ENCODE measurements at places on chromosomes 5 and 9. TPM values are rescaled to one million over a fixed set of nuclear protein-coding genes. Genes with fewer than 3 reads are reported as not detected.

- H3K27ac ChIP-seq, result no peak overlapping the region
- peak; percentile 50 for DNase-seq
- no peaks in the 10 kb centered on the region for H3K27me3 ChIP-seq
- H3K4me3 ChIP-seq, result no peak overlapping the region
Observed at GRCh38 chr5:104611135-104611767, 1048.7 kb upstream of the NUDT12 start.

GRCh38 chr5:80707645-80708044 lies 52.9 kb upstream of the DHFR start:
- peaks cover 7% of the 10 kb centered on the region for H3K36me3 ChIP-seq
- no peak overlapping the region for H3K4me3 ChIP-seq
- no peak overlapping the region for H3K27ac ChIP-seq
- DNase-seq, result no peak
- H3K27me3 ChIP-seq, result no peaks in the 10 kb centered on the region

DNA sequence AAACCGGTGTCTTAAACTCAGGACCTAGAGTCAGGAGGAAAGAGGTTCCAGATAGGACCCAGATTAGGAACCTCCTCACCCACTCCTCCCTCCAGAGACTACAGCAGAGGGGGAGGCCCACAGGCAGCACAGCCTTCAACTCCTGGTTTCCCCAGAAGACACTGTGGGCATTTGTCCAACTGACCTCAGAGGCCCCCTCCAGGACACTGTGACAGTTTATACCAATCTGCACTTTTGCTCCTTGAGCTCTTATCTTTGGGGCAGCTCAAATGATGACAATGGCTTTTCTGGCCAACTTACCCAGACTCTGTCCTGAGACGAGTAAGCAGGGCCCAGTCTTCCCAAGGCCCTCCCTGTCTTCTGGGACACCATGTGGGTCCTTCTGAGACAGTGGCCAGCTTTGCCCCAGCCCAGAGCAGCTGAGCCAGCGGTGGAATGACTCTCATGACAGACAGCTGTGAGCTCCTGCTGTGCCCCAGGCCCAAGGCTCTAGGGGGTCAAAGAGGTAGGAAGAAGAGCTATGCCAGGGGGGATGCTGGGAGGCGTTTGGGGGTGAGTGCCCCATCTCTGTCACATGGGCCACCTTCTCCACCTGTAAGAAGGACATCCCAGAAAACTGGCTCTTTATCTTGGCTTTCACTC lies 14.3 kb downstream of the OR2V2 start:
- H3K36me3 ChIP-seq, result no peaks in the 10 kb centered on the region
- no peak overlapping the region for H3K4me3 ChIP-seq
- peaks cover 3% of the 10 kb centered on the region for H3K4me1 ChIP-seq
- H3K27me3 ChIP-seq, result peaks cover 39% of the 10 kb centered on the region

DNA sequence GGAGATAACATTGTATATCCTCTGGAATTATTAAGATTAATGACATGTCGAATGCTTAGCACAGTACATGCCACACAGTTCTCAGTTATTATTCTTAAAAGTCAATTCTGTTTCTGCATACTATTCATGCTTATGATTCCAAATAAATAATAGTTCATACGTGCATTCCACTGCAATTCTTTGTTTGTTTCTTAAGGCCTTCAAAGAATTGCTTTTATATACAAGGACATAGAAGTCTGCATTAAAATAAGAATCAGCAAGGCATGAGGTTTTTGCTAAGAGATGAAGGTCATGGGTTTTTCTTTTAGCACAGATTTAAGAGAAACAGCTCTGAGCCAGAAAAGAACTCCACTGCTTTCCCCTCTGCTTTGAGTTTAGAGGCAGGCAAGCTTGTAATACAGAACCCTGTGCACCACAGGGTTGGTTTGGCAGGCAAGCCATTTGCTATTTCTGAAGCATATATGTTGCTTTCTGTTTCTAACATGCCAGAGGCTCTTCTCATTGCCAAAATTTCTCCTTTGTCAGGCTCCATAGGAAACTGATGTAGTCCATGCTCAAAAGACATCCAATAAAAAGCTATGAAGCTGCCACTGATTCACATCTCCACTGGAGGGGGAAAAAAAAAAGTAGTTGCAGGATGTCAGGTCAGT lies 420.6 kb upstream of the TYRP1 start:
- H3K36me3 ChIP-seq, result no peaks in the 10 kb centered on the region
- H3K27me3 ChIP-seq, result no peaks in the 10 kb centered on the region
- no peak overlapping the region for H3K27ac ChIP-seq
- DNase-seq, result peak; percentile 55

DNA sequence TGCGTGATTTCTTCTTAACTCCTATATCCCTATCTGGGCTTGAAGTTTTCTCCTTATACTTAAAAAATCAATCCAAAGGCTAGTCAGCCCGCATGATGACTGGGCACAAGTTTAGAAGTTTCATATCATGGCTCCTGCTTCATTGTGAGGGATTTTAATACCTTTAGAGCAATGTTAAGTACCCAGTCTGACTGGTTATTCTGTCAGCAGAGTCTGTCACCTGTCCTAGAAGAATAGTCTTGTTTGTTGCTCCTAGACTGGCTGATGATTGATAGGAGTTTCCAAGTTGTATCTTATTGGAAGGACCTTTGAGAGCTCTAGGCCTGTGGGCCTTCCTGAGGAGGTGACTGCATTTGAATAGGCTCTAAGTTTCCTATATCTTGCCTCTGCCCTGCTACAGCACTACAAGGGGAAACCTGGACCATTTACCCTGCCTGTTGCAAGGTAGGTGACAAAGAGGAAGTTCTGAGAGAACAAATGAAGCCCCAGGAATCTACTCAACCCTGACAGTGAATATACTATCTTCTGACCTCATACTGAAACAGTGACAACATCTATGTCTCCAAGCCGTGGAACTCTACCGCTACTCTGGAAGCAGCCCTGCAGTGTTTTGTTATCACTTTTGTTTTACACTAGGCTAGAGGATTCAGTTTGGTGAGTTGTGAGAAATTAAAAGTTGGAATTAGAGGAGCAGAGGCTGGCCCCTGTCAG lies 66.5 kb downstream of the F2RL2 start:
- no peak overlapping the region for H3K4me3 ChIP-seq
- no peak overlapping the region for H3K27ac ChIP-seq
- H3K4me1 ChIP-seq, result no peaks in the 10 kb centered on the region
- no peaks in the 10 kb centered on the region for H3K27me3 ChIP-seq

DNA sequence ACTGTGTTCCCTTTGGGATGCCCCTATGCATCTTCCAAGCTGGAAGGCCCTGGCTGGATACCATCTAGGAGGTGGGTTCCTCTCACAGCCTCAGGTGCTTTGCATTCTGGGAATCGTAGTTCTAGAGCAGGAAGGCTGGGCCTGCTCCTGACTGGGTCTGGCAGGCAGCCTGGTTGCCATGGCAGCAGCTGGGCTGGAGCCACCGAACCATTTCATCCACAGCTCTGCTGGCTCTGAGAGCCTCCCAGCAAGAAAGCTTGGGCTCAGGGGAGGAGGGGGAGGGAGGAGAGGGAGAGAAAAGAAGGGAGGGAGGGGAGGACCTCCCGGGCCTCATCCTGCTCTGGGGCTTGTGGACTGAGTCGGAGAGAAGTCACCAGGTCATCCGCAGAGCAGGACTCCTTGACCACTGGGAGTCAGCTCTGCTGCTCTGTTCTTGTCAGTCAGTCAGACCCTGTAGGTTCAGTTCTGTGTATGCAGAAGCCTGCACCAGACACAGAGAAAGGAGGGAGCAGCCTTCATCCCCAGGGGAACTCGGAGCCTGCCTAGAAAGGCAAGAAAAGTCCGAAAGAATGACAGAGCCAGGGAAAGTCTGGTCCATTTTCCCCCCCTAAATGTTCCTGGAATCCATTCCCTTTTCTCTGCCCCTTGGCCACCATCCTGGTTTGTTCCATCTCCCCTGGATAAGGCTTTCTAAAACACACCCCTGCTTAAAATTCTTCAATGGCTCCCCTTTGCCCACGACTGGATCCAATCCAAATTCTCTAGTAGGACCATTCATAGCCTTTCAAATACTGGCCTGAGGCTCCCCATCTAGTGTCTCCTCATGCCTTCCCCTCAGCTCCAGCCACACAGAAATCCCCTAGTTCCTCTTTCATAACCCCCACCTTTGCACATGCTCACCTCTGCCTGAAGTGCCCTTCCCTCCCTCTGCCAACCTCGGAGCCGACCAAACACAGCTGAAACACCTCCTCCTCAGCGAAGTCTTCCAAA lies 65.4 kb upstream of the ARAP3 start:
- H3K27me3 ChIP-seq, result peaks cover 15% of the 10 kb centered on the region
- H3K4me3 ChIP-seq, result no peak overlapping the region
- no peaks in the 10 kb centered on the region for H3K4me1 ChIP-seq
- H3K27ac ChIP-seq, result no peak overlapping the region
- DNase-seq, result peak; percentile 83

GRCh38 chr5:124747791-124748686 lies 1.6 kb upstream of the ZNF608 start:
- H3K4me1 ChIP-seq, result peaks cover 24% of the 10 kb centered on the region
- H3K27ac ChIP-seq, result peak overlapping the region; percentile 97
- peak; percentile 83 for DNase-seq
- H3K27me3 ChIP-seq, result no peaks in the 10 kb centered on the region

DNA sequence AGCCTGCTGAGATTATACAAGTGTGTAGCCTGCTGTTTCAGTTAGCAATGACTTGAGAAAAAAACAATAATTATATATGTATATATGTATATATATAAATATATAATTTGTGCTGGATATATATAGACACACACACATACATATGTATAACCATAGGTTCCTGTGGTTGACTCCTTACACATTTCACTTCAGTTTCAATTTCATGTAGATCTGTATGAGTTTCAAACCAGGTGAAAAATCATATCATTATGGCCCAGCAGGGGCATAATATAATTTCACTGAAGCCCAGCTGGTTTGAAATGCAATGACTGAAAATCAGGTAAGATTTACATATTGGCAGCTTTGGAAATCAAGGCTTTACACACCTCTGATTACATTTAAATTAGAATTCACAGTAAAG lies 690.4 kb upstream of the CDH18 start:
- H3K27ac ChIP-seq, result no peak overlapping the region
- no peak overlapping the region for H3K4me3 ChIP-seq
- H3K27me3 ChIP-seq, result no peaks in the 10 kb centered on the region
- H3K4me1 ChIP-seq, result no peaks in the 10 kb centered on the region
- no peaks in the 10 kb centered on the region for H3K36me3 ChIP-seq

GRCh38 chr5:133241179-133242092 lies 189.6 kb downstream of the HSPA4 start:
- no peaks in the 10 kb centered on the region for H3K36me3 ChIP-seq
- peak overlapping the region; percentile 18 for H3K27ac ChIP-seq
- H3K4me1 ChIP-seq, result no peaks in the 10 kb centered on the region
- no peaks in the 10 kb centered on the region for H3K27me3 ChIP-seq
- H3K4me3 ChIP-seq, result no peak overlapping the region

- no peak overlapping the region for H3K4me3 ChIP-seq
- peak overlapping the region; percentile 24 for H3K27ac ChIP-seq
- H3K27me3 ChIP-seq, result no peaks in the 10 kb centered on the region
- peak; percentile 82 for DNase-seq
Observed at GRCh38 chr5:172455511-172456061, 1.3 kb upstream of the SH3PXD2B start.

- peak; percentile 70 for DNase-seq
- H3K27ac ChIP-seq, result no peak overlapping the region
- peaks cover 7% of the 10 kb centered on the region for H3K4me1 ChIP-seq
- no peak overlapping the region for H3K4me3 ChIP-seq
Observed at GRCh38 chr9:2180154-2180553, 165.0 kb downstream of the SMARCA2 start.

- no peaks in the 10 kb centered on the region for H3K36me3 ChIP-seq
- peaks cover 2% of the 10 kb centered on the region for H3K4me1 ChIP-seq
- H3K27ac ChIP-seq, result no peak overlapping the region
- no peak overlapping the region for H3K4me3 ChIP-seq
Observed at GRCh38 chr5:120088412-120088811, 375.7 kb upstream of the PRR16 start.

DNA sequence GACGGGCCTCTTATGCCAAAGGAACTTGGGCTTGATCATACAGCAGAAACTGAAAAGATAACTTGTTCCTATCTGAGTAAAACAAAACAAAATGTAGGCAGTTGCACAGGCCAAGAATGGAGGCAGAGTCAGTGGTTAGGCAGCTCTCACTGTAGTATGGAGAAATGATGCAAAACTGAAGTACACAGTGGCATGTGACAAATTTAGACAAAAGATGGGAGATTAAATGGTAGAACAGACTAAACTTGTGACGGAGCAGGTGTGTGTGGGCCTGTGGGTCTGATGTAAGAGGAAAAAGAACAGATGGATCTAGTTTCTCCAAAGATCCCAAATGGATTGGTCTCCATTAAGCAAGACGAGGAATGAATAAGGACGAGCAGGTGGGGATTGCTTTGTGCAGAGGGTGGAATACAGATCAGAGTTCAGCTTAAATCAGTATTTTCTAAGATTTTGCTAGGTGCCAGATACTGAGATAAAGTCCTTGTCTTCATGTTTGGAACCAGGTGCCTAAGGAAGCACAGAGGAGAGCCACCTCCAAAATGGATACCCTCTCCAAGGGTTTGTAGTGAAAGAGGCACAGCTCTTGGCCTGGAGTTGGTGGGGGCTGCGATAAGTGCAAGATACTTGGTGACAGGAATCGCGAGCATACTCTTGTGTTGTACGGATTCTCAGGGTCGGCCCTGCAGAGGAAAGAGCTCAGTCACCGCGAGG lies 722 bp upstream of the DCP2 start:
- no peak for DNase-seq
- H3K4me1 ChIP-seq, result peaks cover under 1% of the 10 kb centered on the region
- H3K27me3 ChIP-seq, result no peaks in the 10 kb centered on the region
- peaks cover 3% of the 10 kb centered on the region for H3K36me3 ChIP-seq

DNA sequence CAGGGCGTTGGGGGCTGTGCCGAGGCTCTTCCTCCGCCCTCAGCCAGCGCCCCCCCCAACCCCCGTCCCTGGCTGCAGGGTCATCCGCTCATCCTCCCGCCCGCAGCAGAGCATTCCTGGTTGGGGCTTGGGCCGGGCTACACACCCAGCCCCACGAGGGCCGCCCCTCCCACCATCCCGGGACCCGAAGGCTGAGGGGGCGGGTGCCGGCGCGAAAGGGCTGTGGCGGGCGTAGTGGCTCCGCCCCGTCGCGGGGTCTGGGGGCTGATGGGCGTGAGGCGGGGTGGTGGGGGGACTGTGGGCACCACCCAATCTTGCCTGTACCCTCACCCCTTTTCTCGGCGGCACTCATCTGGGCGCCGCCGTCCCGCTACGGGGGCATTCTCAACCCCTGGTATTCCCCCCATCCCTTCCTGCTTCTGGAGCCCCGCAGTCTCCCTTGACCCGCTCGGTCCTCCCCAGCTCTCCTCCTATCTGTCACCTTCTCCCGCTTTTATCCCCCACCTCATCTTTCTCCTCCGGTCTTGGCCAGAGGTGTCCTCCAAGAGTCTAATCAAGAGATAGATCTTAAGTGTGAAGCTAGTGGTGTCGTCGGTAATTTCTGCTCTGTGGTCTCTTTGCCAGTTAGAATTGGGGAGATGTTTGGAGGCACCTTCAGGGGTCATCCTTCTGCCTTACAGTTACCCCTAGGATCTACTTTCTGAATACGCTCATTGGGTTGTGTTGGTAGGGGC lies 1.6 kb downstream of the FER start:
- peak overlapping the region; percentile 66 for H3K4me3 ChIP-seq
- no peaks in the 10 kb centered on the region for H3K4me1 ChIP-seq
- no peak for DNase-seq

GRCh38 chr5:8418049-8418426 lies 549.1 kb downstream of the MTRR start:
- no peaks in the 10 kb centered on the region for H3K27me3 ChIP-seq
- DNase-seq, result no peak
- H3K4me1 ChIP-seq, result no peaks in the 10 kb centered on the region
- H3K27ac ChIP-seq, result no peak overlapping the region

The ZNG1C gene
- 30.7 TPM for total RNA-seq

The EPB41L4B gene
- total RNA-seq, result 13.9 TPM

The SLC34A3 gene
- not detected for total RNA-seq

The NR4A3 gene
- total RNA-seq, result 2.3 TPM

The MAP1B gene
- 29.3 TPM for total RNA-seq

The EHMT1 gene
- total RNA-seq, result 76.4 TPM

The REEP2 gene
- 0.98 TPM for total RNA-seq

The PCDHB3 gene
- 7.8 TPM for total RNA-seq

The TBC1D13 gene
- 27.7 TPM for total RNA-seq

The PRDM9 gene
- not detected for total RNA-seq
